ENCODE measurements at places on chromosomes 7 and 10. TPM values are rescaled to one million over a fixed set of nuclear protein-coding genes. Genes with fewer than 3 reads are reported as not detected.
A peak's percentile ranks its signal among the peaks of the same experiment; 100 is the strongest.

DNA sequence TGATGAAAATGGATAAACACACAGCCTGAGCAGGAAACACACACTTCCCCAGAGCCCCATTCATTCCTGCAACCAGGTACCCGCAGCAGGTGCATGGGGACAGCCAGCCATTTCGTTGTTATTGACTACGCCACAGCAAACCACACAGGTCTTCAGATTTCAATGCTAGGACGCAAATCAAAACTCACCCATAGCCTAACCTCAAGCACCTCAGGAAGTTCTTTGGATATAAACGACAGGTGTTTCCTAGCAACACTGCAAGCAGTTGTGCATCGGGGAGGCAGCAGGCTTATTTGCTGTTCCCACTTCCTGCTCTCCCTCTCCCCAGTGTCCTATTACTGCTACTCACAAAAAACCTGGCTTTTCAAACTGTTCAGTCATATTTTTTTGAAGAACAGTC, 176.5 kb upstream of the FRMD4A start:
- peaks cover 4% of the 10 kb centered on the region for H3K4me1 ChIP-seq
- no peak overlapping the region for H3K27ac ChIP-seq
- no peaks in the 10 kb centered on the region for H3K36me3 ChIP-seq
- peaks cover 3% of the 10 kb centered on the region for H3K27me3 ChIP-seq

The PRLHR gene
- not detected for total RNA-seq

DNA sequence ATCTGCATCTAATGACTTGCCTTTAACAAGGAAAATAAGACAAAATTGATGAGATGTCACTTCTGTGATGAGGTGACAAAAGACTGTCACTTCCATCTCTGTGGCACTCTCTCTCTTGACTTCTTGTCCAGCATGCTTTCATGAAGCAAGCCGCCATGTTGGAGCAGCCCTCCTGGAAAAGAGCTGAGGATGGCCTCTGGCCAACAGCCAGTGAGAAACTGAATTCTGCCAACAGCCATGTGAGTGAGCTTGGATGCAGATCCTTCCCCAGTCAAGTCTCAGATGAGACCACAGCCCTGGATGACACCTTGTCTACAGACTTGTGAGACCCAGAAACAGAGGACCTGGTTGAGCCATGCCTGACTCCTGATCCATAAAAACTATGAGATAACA, 412.6 kb upstream of the SHH start:
- H3K36me3 ChIP-seq = no peaks in the 10 kb centered on the region
- H3K27me3 ChIP-seq = no peaks in the 10 kb centered on the region
- H3K27ac ChIP-seq = no peak overlapping the region
- no peak overlapping the region for H3K4me3 ChIP-seq
- no peak for DNase-seq

DNA sequence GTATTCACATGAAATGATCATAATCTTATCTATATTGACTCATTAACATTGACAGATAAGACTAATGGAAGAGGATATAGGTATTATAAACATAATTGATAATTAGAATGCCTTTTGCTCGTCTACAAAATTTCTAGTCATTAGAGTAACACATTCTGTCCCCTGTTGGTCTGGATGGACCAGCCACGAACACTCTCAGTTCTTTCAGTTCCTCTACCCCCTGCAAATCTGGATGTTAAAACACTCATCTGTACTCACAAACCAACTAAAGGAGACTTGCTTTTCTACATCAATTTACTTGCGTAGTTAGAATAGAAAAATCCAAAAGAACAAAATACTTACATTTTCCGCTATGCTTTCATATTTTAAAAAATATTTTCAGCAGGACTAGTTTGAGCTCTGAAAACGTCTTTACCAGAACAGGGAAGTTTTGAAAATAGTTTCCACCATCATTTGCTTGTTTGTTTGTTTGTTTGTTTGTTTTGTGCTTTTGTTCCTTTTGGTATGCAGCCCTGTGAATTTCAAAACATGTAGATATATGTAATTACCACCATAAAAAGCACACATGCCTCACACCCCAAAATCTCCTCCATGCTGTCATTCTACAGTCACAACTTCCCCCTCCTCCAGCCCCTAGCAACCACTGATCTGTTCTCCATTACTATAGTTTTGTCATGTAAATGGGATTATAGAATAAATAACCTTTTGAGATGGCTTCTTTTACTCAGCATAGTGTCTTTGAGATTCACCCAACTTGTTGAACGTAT, 103.8 kb downstream of the FZD1 start:
- H3K27ac ChIP-seq = no peak overlapping the region
- no peak overlapping the region for H3K4me3 ChIP-seq
- DNase-seq = no peak
- no peaks in the 10 kb centered on the region for H3K36me3 ChIP-seq

- no peak overlapping the region for H3K27ac ChIP-seq
- H3K4me1 ChIP-seq = no peaks in the 10 kb centered on the region
- H3K4me3 ChIP-seq = no peak overlapping the region
- H3K27me3 ChIP-seq = no peaks in the 10 kb centered on the region
- no peaks in the 10 kb centered on the region for H3K36me3 ChIP-seq
- peak; percentile 27 for DNase-seq
Measured at GRCh38 chr10:17548770-17549169, 68.4 kb downstream of the HACD1 start.

The LEP gene
- 0.36 TPM for total RNA-seq

The RSPH10B2 gene
- total RNA-seq = under 0.01 TPM

- H3K27ac ChIP-seq = peak overlapping the region; percentile 46
- no peak overlapping the region for H3K4me3 ChIP-seq
- peaks cover 12% of the 10 kb centered on the region for H3K4me1 ChIP-seq
- peak; percentile 94 for DNase-seq
Measured at GRCh38 chr7:129665013-129665401, 53.5 kb downstream of the NRF1 start.

The STOX1 gene
- 0.29 TPM for total RNA-seq

GRCh38 chr10:12394241-12395033, 45.1 kb downstream of the CAMK1D start:
- no peaks in the 10 kb centered on the region for H3K36me3 ChIP-seq
- H3K27me3 ChIP-seq = no peaks in the 10 kb centered on the region
- H3K27ac ChIP-seq = no peak overlapping the region

GRCh38 chr10:48478980-48479811, 125.7 kb downstream of the ARHGAP22 start:
- H3K27me3 ChIP-seq = no peaks in the 10 kb centered on the region
- H3K27ac ChIP-seq = no peak overlapping the region
- H3K36me3 ChIP-seq = peaks cover 39% of the 10 kb centered on the region
- peaks cover 5% of the 10 kb centered on the region for H3K4me1 ChIP-seq
- peak; percentile 69 for DNase-seq

The HTRA1 gene
- 413 TPM for total RNA-seq

DNA sequence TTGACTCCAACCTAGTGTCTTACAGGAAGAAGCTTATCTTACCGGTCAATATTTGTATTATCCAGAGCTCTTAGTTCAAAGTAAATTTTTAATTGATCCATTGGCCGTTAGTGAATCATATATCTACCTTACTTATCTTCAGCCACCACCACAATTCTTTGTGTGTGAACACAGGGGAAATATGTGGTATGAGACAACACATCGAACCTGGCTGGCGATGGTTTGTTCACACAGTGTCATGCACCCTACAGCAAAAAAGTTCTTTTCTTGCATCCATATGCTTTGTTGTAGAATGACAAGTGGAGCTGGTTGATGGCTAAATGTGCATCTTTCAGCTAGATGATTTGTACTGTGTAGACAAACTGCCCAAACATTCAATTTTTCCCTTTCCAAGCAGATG, 65.8 kb downstream of the ARID5B start:
- H3K27ac ChIP-seq = no peak overlapping the region
- H3K4me1 ChIP-seq = peaks cover 19% of the 10 kb centered on the region
- H3K4me3 ChIP-seq = no peak overlapping the region
- no peaks in the 10 kb centered on the region for H3K36me3 ChIP-seq
- no peak for DNase-seq

GRCh38 chr10:100642295-100642994, 102.9 kb upstream of the PAX2 start:
- H3K4me3 ChIP-seq = no peak overlapping the region
- H3K36me3 ChIP-seq = no peaks in the 10 kb centered on the region
- peaks cover 37% of the 10 kb centered on the region for H3K27me3 ChIP-seq
- DNase-seq = peak; percentile 22
